ENCODE measurements at places on chromosomes 11 and 22.

DNA sequence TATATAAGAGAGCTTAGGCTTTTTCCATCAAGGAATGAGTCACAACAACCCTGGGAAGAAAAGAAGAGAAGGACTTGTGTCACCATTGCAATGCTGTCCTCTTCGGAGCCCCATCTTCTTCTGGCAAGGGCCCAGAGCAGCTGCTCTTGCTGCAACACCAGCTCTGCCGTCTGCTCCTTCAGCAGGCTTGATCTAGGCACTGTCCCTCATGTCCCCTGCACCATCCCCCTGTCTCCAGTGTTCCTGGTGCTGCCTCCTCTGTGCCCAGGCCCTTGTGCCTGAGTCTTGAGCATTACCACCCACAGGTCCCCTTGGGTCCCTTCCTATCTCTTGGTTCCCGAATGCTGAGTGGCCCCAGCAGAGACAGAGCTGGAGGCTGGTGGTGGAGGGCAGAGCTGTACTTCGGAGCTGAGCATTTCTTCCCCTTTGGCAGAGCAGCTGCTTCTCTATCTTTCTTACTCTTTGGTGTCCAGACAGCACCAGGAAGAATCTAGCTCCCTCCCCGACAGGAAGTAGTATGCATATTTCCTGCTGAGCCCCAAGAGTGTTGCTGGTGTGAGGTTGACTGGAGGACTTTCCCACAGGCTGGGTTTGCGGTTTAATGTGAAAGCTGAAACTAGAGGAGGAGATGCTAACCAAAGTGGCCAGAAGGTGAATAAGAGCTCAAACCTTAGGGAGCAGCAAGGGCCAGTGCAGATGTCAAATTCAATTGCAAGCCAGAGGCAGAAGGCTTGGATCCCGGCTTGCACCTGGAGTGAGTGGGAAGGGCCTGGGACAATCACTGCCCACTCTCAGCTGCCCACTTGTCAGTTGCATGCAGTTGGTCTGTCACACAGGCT lies 27.8 kb downstream of the WEE1 start:
- DNase-seq = no peak

DNA sequence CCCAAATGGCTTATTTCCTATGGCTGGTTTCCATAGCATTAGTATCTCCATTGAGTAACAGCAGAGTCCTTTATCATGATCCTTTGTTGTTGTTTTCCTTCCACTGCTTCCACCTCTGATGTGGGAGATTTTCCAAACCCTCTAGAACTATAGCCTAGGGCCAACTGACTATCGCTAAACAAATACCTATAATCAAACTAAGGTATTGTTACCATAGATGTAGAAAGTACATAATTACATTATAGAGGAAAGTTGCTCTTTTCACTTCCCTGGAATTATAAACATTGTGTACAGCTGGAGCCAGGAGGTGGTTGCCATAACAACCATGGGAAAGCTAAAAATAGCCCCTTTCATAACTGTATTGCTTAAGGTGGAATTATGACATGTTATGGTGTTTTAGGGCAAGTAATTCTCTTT lies 47.0 kb upstream of the ALKBH3 start:
- no peak for DNase-seq

GRCh38 chr11:16959602-16960001 lies 54.6 kb downstream of the PLEKHA7 start:
- DNase-seq = no peak

DNA sequence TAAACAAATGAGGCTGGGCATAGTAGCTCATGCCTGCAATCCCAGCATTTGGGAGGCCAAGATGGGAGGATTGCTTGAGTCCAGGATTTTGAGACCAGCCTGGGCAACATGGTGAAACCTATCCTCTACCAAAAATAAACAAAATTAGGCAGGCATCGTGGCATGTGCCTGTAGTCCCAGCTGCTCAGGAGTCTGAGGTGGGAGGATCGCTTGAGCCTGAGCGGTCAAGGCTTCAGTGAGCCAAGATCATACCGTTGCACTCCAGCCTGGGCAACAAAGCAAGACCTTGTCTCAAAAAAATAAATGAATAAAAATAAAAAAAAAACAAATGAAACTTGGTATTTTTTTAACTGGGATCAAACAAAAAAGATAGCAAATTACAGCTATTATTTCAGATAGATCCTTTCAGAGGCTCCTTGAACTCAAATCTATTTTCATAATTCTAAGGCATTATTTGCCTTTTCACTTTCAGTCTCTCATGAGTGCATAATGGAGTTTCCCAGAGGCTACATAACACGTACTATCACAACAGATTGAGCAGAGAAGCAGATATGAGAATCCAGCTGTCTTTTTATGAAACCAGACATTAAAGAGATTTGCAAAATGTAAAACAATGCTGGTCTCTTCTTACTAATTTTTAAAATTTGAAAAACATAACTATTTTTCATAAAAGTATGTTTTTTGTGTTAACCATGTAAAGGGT lies 23.1 kb downstream of the DDIAS start:
- no peak for DNase-seq

- no peak for DNase-seq
Observed at GRCh38 chr11:75320643-75321042, 30.8 kb downstream of the ARRB1 start.

- no peak for DNase-seq
Observed at GRCh38 chr11:109729761-109730160, 307.8 kb downstream of the C11orf87 start.

GRCh38 chr22:49196046-49196511 lies 631.6 kb downstream of the BRD1 start:
- DNase-seq = no peak

GRCh38 chr11:64755681-64756361 lies 4.0 kb downstream of the PYGM start:
- no peak for DNase-seq

GRCh38 chr11:727281-727701 lies 20.0 kb upstream of the TALDO1 start:
- DNase-seq = no peak

GRCh38 chr11:7893796-7894195 lies 37.3 kb downstream of the OR10A6 start:
- DNase-seq = no peak
